ENCODE measurements at places on chromosomes 1 and 21. TPM values are rescaled to one million over a fixed set of nuclear protein-coding genes. Genes with fewer than 3 reads are reported as not detected.

The TAGLN2 gene
- 174 TPM for polyA plus RNA-seq

The MMP23B gene
- polyA plus RNA-seq, result 63.0 TPM

DNA sequence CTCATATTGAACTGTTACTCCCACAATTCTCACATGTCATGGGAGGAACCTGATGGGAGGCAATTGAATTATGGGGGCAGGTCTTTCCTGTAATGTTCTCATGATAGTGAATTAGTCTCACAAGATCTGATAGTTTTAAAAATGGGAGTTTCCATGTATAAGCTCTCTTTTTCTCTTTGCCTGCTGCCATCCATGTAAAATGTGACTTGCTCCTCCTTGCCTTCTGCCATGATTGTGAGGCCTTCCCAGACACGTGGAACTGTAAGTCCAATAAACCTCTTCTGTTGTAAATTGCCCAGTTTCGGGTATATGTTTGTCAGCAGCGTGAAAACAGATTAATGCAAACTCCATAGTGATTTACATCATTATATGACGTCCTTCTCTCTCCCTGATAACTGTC lies 759.7 kb upstream of the RGS18 start:
- DNase-seq, result no peak

- DNase-seq, result no peak
These were observed 331.6 kb upstream of the BRINP3 start for GRCh38 chr1:190809312-190809711.

DNA sequence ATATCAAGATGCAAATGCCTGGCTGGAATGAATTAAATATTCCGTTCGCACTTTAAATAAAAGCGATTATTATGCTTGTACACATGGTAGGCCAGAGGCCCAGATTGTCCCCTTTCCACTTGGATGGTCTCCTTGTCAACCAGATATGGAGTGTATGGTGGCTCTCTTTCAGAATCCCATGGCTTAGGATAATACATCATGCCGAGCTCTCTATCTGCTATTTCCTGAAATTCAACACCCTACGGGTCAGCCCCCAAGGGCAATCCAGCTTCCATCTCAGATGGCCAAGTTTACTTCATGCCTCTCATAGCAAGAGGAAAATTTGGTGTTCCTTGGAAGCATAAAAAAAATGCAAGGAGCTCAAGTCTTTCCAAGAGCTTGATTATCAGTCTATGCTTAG lies 25.4 kb upstream of the FMO1 start:
- no peak for DNase-seq

DNA sequence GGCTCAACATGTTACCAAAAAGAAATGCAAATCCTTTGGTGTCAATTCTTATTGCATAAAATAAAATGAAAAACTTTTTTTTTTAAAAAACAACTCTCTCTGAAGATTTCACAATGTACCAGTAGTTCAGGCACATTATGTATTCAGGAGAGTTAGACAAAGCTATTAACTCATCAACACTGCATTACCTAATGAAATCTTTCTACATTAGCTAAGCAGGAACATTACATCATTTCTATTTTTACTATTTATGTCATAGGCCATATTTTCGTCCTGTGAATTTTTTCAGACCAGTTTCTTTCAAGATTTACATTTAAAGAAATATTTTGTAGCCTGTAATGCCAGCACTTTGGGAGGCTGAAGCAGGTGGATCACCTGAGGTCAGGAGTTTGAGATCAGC lies 366.2 kb downstream of the USH2A start:
- no peak for DNase-seq

- DNase-seq, result no peak
These were observed 67.2 kb upstream of the CNN3 start for GRCh38 chr1:94993931-94994645.

DNA sequence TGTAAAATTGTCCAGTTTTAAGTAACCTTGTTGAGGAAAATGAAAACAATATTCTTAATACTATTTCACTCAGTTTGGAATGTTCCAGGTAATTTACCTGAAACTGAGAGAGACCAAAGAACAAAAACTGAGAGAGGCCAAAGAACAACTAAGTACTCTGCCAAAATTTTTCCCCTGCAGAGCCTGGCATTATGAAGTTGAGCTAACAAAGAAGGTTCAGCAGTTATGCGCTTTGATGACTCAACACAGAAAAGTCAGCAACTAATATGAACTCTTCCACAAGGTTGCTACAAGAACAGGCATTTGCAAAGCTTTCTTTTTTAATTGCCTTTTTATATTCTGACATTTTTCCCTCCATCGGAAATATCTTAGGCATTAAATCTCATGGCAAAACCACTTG lies 270.9 kb downstream of the CHRM3 start:
- no peak for DNase-seq

DNA sequence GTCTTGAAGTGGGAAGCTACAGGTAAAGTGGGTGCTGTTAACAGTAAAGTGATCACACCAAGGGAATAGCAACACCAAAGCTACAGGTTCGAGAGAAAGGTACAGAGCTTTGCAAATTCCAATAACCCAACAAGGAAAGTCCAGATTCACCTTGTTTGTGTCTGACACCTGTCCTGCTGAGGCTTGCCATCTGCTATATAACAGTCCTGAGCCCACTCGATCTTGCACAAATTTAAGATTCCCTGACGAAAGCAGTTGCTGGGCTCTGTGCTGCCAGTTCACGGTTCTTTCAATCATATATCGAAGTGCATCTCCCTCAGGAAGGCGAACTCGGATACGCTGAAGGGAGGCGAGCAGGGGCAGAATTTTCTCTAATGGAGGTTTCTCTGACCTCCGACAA lies 23.0 kb upstream of the SYT2 start:
- DNase-seq, result no peak

The PRDM16 gene
- polyA plus RNA-seq, result not detected

The S100A7A gene
- not detected for polyA plus RNA-seq

- no peak for DNase-seq
These were observed 21.9 kb upstream of the EVA1B start for GRCh38 chr1:36345353-36345752.

DNA sequence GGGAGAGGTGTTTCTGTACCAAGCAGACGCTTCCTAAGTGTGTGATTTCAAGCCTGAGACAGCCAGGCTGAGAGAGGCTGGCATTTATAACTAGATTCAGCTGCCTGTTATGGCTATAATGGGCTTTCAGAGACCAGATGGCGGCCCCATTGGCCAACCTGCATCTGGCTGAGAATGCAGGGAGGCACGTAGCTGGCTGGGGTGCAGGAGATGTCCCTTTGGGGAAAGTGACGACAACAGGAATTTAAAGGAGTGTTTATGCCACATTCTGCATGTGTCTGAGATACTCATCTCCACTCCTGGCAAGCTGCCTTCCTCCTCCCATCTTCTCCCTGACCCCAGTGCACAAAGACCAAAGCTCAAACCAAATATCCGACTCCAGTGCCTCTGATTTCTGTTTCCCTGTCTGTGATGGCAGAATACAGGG lies 21.3 kb upstream of the CCDC190 start:
- peak; percentile 8 for DNase-seq

The FAM163A gene
- 0.27 TPM for polyA plus RNA-seq

DNA sequence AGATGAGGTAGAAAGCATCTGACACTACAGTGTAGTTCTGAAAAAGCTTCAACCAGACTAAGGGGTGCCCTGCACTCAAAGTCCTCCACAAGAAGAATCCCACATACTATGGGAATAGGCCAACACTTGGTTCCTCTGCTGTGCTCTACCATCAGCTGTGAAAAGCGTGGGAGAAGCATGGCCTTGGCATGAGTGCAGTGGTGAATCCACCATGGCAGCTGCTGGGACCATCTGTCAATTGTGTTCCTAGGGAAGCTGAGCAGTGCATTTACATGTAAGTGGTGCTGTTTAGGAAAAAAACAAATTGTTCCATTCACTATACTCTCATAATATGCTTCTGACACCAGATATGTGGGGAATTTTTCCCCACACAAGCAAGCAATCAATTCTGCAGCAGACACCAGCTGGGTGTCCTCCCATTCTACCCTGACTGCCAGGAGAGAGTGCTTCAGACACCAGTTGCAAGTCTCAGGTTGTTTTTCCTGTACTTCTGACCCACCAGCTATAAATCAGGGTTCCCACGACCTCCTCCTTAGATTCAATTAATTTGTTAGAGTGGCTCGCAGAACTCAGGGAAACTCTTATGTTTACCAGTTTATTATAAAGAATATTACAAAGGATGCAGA lies 230.8 kb upstream of the CHRM3 start:
- DNase-seq, result peak; percentile 22

DNA sequence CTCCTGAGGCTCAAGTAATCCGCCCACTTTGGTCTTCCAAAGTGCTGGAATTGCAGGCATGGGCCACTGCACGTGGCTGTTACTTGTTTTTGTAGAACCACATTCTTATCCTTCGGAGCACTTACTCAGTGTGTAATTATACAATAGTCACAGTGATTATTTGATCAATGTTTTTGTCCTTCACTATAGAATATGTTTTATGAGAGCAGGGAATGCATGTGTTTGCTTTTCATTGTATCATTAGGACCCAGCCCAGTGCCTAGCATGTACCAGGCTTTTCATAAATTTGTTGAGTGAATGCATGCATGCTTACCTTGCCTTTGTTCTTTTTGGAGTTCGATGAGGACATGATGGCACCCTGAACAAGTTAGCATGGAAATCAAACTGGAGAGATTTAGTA lies 5.8 kb downstream of the SZT2 start:
- DNase-seq, result no peak

The ADAMTS4 gene
- 9.9 TPM for polyA plus RNA-seq

DNA sequence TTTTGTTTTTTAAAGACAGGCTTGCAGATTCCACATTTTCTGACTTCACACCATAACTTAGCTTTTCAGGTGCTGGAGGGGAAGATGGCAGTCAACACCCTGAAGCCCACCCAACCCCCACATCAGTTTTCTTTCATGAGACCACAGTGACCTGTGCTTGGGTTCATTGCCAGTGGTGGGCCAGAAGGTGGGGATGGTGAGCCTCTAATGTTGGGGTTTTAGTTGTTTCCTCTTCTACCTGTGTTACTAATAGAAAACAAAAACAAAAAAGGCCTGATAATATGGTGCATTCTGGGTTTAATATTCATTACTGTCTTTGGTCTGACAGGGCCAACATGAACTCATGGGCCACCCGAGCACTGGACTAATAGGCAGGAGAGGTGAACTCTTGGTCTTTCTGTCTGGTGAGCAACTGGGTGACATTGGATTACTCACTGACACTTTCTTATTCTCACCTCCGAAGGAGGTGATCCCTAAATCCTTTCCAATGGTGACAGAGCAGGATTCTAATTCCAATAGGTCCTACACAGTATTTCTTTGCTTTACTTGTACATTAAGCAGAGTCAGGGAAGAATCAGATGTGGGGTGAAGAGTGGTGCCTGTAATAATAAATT lies 132.8 kb downstream of the CLIC6 start:
- no peak for DNase-seq

GRCh38 chr1:13228343-13228781 lies 2.4 kb upstream of the PRAMEF18 start:
- no peak for DNase-seq

The COL16A1 gene
- 160 TPM for polyA plus RNA-seq

DNA sequence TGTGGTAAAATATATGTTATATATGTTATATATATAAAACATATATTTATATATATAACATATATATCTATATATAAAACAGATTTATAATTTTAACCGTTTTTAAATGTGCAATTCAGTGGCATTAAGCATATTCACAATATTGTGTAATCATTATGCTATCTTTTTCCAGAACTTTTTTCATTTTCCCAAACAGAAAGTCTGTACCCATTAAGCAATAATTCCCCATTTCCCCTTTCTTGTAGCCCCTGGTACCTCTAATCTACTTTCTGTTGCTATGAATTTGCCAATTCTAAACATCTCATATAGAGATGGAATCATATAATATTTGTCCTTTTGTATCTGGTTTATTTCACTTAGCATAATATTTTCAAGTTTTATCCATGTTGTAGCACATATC lies 10.7 kb upstream of the ARHGEF11 start:
- DNase-seq, result no peak

DNA sequence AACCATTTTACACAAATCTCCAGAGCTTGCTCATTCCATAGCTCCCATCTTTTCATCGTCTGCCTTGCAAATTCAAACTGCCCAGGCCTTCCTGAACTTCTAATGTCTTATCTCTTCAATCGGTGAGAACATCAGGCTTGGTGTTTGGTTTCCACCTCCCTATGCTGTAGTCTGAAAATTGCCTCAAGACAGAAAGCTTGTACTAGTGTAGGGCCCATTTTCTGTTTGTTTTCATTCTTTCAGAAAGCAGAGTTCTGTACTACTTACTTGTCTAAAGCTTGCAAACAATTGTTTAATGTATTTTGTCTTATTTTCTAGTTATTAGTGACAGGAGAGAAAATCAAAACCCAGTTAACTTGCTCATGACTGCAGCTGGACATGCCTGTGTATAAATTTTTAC lies 16.8 kb downstream of the HOOK1 start:
- no peak for DNase-seq

GRCh38 chr1:10607228-10607627 lies 132.5 kb downstream of the PEX14 start:
- DNase-seq, result no peak

GRCh38 chr1:26581287-26581651 lies 51.7 kb downstream of the RPS6KA1 start:
- DNase-seq, result no peak

- DNase-seq, result no peak
These were observed 92.3 kb downstream of the PRDM16 start for GRCh38 chr1:3161176-3161840.

The CGN gene
- 0.71 TPM for polyA plus RNA-seq

DNA sequence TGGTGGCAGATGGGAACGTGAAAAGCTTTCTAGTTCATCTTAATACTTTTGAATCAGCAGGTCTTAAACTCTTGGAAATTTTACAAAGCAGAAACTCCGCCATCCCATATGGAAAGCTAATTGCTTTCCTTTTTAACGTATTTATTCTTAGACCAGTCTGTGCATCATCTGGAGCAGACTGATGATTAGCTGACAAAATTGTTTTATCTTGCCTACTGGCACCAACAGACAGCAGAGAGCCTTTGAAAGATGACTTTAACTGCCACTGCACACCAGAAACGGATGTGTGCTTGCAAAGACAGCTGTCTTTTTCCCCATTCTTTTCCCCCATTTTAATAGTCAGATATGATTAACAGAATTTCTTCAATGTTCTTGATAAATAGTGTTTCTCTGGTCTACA lies 97.0 kb downstream of the PLD5 start:
- DNase-seq, result peak; percentile 18

GRCh38 chr1:1391225-1391624 lies 7.9 kb downstream of the CCNL2 start:
- no peak for DNase-seq

DNA sequence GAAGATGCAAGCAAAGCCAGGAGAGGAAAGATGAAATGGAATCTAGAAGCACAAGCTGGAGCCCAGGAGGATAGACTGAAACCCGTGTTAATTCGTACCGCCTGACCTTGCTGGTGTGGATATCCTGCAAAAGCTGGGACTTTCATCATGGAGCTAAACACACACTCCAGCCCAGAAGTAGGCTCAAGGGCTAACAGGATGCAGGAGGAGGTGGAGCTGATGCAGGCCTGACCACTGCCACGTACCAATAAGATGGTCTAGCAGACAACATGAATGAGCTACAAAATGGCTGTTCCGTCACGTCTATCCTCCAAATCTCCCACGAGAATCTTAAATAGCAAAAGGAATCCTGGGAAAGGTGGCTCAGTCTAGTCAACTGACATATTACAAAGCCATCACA lies 270.3 kb downstream of the SDCCAG8 start:
- no peak for DNase-seq

The CR2 gene
- not detected for polyA plus RNA-seq

The FLG2 gene
- not detected for polyA plus RNA-seq

GRCh38 chr1:54227091-54227602 lies 27.2 kb downstream of the MRPL37 start:
- DNase-seq, result no peak

Data from muscle of arm (tissue), 14 donors.